ENCODE measurements at places on chromosomes 7 and 10.
A peak's percentile ranks its signal among the peaks of the same experiment; 100 is the strongest.

DNA sequence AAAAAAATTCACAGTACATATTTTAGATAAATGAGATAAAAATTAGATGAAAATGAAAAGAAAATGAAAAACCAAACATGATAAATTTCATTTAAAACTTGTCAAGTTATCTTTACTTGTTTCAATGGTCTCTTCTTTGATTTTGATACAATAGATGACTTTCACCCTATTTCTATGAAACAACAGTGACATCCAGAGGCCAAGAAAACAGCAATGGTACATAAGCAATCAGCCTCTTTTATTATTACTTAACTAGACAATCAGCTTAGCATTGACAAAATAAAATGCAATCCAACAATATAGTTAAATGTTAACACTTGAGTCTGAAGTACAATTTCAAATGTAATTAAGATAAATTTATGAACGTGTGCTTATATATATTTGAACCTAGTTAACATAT, 74.8 kb upstream of the GPR37 start:
- DNase-seq = no peak

- DNase-seq = no peak
Observed at GRCh38 chr7:105454095-105454747, 65.5 kb upstream of the SRPK2 start.

- no peak for DNase-seq
Observed at GRCh38 chr7:108234971-108235450, 104.8 kb upstream of the LAMB4 start.

DNA sequence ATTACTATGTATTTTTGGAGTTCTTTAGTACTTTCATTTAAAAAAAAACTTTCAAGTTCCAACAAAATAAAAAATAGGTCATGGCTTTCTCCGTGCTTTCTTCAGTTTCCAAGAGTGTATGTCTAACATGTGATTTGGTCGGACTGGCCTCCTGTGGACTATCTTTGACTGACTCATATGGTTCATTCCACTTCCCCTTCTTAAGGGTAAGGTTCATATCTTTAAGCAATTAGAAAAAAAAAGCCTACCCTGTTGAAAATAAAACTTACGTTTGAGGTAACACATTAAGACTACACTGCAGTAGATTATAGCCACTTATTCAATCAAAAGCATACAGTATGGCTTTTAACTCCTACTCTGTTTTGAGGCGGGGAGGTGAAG, 112.8 kb upstream of the AHR start:
- no peak for DNase-seq

DNA sequence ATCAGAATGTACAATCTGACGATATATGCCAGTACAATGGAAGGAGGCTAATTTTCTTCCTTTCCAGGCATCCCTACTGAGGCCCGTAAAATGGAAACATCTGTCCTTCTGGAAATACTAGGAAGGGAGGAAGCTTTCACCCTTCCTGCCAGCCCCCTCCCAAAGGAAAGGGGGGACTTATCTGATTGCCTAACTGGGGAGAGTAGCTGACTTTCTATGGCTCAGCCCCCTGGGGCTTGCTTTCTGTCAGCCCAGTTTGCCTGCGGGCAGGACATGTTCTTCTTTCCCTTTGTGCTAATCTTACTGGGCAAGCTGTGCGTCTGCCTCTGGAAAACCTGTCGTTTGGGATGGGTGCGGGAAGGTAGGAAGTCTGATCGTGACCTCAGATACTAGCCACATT, 508.9 kb downstream of the SUGCT start:
- DNase-seq = no peak

- DNase-seq = no peak
Observed at GRCh38 chr10:113335592-113335991, 217.3 kb upstream of the HABP2 start.

GRCh38 chr7:366161-366803, 76.3 kb downstream of the FOXL3 start:
- no peak for DNase-seq

- no peak for DNase-seq
Observed at GRCh38 chr10:35420044-35420443, 83.7 kb downstream of the CCNY start.

- DNase-seq = no peak
Observed at GRCh38 chr7:83096065-83096580, 66.6 kb downstream of the PCLO start.

GRCh38 chr7:36526863-36527548, 137.3 kb downstream of the ANLN start:
- no peak for DNase-seq

- DNase-seq = peak; percentile 46
Observed at GRCh38 chr7:151248346-151249033, at the start of gene SMARCD3. TSS of gene SMARCD3 (minus strand) at chr7:151248694. CDS start at chr7:151248562, 132 bp downstream.

DNA sequence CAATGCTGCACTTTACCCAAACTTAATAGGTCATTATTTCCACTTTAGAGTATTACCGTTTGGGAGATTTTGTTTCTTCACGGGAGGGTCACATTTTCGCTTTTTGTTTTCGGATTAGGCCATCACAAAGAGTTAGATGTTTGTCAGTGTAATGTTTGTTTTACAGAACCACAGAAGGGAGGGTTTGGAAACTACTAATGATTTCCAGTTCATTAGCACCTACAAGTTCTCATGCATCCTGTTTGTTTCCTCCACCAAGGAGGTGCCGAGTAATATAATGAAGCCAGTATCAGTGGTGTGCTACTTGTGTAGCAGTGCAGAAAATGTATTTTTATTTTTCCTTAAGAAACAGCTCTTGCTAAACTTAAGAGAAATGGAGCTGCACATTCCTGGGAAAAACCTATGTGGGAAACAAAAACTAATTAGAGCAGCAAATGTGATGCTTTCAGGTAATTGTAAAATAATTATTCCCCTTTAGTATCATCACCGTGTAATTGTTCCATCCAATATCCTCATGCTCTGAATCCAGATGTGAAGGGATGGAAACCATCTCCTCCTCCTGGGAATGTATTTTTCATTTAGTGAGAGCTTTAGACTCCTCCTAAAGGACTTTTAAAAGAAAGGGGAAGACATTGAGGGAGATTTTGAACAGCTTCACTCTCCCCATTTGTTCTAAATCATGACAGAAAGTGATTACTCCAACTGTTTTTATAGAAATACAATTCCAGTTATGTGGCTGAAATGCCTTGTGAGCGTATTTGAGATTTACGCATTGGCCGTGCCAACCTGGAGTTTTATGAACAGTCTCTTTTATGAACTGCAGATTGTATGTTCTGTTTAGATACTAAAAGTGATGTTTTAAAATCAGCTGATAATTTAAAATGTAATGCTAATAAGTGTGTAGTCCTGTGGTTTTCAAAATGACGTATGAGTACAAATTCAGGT, 5.6 kb downstream of the CELF2 start:
- no peak for DNase-seq

DNA sequence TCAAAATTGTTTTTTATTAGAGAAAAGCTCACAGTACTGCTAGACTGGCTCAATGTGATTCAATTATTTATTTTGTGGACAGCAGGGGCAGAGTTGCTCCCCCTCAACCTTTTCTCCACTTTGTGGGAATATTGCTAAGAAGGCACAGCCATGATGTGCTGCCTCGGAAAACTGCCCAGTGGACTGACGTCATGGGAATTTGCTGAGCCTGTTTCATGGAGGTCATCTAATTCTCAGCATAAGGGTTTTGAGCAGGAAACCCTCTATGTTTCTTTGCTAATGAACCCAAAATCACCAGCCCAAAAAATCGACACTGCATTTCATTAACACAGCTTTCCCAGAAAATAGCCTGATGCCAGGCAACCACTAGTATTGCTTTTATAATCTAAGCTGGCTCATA, 228.8 kb upstream of the FAM3C start:
- DNase-seq = no peak

DNA sequence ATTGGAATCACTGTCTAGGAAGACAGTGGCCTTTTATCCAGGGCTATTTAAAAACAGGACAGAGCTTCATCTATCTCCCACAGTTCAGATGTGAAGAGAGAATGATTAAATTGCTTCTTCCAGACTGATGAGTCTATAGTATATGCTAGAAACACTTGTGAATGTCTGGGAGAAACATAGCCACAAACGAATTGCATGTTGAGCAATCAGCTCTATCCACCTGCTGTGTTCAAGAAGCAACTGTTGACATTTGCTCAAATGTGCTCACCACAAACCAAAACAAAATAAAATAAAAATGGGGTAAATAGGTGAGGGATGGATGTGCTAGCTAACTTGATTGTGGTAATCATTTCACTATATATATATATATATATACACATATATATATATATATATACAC, 195.1 kb downstream of the HECW1 start:
- DNase-seq = no peak

DNA sequence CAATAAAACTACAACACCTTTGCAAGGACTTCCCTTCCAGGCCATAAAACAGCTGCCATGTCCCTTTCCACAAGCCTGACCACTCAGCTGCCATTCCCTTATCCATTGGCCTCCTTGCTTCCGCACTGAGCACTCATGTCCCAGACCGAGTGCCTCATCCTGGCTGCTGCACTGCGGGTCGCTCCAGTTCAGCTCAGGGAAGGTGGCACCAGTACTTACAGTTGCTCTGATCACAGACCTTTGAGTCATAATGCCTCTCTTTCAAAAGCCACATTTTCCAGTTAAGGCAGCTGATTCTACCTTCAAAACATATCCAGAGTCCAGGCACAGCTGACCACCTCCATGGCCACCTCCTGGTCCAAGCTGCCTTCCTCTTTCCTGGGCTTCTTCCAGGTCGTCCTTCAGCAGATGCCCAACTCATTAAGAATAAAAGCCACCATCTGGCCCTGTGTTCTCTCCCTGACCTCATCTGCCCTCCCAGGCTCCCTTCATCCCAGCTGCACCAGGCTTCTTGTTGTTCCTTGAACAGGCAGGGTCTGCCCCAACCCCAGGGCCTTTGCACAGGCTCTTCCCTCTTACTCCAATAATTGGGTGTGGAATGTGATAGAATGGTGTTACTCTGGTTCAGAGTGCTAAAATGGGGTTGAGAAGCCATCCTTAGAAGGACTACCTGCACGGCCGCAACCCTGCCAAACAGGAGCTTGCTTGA, 64.5 kb downstream of the RAMP3 start:
- DNase-seq = no peak

GRCh38 chr10:132305654-132306342, 2.0 kb downstream of the STK32C start:
- DNase-seq = no peak

DNA sequence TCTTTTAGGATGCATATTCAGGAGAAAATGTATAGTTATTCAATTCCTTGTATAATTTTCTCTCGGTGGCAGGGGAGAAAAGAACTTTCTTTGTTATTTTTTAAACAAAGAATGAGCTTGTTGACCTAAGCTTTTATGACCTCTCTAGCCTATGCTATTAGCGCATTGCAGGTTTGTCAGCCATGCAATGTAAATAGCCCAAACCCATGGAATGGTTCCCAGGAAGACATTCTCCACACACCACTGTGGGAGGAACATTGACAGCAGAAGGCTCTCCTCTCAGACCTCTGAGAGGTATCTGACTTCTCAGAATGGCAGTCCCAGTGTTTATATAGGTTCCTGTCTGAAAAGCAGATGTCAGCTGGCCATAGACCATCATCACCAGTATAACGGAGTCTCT, 19.6 kb upstream of the AGBL3 start:
- no peak for DNase-seq

DNA sequence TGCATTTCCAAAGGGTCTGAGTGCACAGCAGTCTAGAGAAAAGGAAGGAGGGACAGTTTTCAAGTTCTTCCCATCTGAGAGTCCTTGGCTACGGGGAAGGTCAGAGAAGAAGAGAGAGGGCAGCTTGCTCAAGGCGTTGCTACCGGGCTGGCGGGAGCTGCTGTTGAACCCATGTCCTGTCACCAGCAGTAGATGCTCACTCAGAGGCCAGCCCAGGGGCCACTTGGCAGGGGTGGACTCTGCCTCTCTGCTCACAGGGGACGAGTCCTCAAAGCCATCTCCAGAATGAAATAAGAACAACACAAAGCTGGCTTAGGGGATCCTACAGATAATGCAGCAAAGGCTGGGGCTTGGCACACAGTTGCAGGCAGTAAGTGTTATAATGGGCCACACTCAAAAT, 231.5 kb downstream of the TNS3 start:
- no peak for DNase-seq

DNA sequence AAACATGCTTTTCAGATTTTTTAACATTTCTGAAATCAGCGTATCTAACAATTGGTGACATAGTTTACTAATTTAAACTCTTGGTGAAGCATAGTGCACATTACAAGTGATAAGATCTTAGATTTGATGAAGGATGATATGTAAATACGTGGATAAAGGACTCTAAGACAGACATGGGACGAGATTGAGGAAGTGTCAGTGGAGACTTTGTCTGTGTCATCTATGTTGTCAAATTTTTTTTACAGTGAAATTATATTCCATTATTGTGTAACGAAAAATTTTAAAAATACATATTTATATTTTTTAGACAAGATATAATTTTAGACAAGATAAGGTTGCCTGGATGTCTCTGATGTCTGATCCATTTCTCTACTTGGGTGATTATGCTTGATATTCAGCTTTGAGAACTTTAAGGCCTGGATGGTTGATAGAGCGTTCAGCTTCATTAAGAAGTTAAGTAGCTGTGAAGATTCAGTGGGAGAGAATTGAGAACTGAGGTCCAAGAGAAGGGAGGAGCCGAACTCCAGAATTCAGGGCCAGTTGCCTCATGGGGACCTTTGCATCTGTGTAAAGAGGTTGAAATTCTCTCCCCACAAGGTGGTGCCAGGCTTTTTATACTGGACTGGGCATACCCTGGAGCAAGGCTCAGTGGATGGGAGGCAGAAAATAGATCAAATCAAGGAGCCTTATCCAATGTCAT, 62.7 kb downstream of the KAT6B start:
- no peak for DNase-seq

DNA sequence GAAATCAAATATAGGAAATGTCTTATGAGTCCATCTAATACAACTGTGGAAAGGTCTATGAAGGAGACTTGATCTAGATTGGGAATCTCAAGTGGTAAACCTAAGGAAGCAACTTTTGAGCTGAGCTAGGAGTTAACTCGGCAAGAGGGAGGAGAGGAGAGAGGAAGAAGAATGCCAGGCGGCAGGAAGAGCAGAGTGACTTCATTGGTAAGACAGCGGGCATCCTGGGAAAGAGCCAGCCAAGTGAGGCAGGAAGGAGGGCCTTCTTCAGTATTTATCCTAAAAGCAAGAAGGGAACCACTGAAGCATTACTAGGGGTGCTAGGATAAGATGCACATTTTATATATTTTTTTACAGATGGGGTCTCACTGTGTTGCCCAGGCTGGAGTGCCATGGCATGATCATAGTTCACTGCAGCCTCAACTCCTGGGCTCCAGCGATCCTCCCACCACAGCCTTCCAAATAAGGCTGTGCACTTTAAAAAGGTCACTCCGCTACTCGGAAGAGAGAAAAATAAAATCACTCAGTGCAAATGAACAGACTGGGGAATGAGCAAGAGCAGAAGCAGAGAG, 2.0 kb downstream of the BCL7B start:
- no peak for DNase-seq

- no peak for DNase-seq
Observed at GRCh38 chr10:130713135-130713534, 576.9 kb downstream of the GLRX3 start.

- DNase-seq = no peak
Observed at GRCh38 chr10:58293989-58294388, 25.0 kb downstream of the CISD1 start.

DNA sequence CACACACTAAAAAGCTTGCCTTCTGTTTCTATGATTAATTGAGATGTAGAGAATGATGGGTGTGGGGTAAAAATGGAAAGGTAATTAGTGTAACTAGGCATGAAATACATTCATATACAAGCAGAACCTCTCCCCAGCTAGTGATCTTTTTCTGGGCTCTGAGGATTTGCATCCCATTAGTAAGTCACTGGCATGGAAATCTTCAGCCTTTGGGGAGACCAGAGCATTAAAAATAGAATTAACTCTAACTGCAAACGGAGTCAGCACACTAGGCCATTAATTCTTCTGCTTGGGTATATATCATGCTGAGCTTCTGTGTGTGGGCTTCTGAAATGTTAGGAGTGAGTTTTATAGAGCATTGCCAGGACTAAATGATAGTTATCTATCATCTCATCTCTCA, 128.9 kb downstream of the HDAC9 start:
- no peak for DNase-seq
